ENCODE measurements at places on chromosomes 3 and 15.

DNA sequence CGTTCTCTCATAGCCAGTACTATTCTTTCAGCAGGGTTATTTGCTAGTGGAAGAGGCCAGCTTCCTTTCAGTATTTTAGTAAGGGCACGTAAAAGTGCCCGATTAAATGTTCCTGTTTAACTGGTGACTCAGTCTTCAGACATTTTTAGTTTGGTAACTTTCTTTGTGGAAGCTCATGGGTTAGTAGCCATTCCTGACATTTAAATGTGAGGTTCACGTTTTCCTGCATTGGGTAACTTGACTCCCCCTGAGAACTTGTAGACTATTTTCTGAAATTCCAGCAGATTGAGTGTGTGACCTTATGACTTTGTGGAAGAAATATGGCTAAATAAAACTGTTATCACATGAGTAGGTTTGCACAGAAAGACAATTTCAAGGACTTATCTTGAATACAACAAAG lies 16.9 kb downstream of the ABHD2 start:
- no peak for DNase-seq

DNA sequence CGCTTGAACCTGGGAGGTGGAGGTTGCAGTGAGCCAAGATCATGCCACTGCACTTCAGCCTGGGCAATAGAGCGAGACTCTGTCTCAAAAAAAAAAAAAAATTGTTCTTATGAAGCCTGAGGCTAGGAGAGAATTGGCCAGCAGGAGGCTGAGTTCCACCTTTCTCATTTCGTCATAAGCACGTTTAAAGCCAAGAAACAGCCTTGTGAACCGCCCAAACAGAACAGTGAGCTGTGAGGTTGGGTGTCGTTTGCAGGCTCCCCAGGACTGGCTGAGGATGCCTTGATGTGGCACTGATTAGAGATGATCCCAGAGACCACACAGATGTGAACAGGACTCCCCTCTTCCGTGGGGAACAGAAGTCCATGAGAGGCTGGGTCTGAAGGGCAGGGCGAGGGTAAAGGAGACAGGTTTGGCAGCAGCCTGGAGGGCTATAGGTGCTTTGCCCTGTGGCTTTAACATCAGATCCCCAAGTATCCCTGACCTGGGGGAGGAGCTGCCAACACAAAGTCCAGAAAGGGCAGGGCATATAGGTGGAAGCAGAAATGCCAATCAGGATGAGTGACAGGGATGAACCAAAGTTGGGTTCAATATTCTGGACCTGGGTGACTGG lies 52.9 kb downstream of the CLEC3B start:
- no peak for DNase-seq

GRCh38 chr3:106288781-106289180 lies 420.0 kb upstream of the CBLB start:
- DNase-seq, result no peak

DNA sequence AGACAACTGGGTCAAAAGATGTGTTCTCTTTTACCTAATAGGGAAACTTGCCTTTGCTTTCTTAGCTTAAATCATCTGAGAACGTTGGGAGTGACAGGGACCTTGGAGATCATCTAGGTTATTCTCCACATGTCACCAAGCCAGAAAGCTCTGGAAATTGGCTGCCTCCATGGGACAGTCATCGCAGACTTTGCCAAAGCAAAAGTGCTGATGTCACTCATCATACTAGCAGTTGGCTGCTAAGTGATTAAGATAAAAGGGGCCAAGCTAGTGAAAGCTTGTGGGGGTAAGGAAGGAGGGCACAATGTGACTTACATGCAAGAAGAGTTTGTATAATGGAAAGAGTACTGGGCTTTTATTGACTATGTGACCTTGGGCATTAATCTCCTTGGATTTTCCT lies 198.0 kb upstream of the PFN2 start:
- no peak for DNase-seq

GRCh38 chr3:41288785-41289184 lies 89.5 kb downstream of the CTNNB1 start:
- no peak for DNase-seq

GRCh38 chr15:60518511-60518910 lies 39.6 kb upstream of the ICE2 start:
- no peak for DNase-seq
